NCI-H2081 (cell line): ENCODE measurements at places on chromosomes 13 and 19.

GRCh38 chr19:2791440-2791839 is 6.1 kb downstream of the THOP1 start:
- DNase-seq = no peak

GRCh38 chr19:35587321-35587720 is 1.3 kb downstream of the PMIS2 start:
- DNase-seq = no peak

DNA sequence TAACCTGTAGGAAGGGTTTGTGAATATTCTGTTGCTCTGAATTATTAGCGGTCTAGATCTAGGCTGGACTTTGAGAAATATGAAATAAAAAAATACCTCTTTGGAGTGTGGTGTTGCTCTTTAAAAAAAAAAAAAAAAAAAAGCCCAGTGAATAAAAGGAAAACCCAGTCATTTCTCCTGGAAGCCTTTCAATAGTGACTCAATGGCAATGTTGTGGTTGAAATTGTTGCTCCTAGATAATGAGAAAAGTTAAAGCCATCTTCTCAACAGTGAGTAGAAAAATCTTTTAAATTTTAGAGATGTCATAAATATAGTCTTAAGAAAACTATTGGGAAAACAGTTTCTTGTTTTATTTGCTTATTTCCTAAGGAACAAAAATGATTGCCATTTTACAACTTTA is 135.3 kb downstream of the RFC3 start:
- no peak for DNase-seq

- DNase-seq = no peak
Measured at GRCh38 chr13:88281841-88282240, 610.7 kb downstream of the SLITRK5 start.

DNA sequence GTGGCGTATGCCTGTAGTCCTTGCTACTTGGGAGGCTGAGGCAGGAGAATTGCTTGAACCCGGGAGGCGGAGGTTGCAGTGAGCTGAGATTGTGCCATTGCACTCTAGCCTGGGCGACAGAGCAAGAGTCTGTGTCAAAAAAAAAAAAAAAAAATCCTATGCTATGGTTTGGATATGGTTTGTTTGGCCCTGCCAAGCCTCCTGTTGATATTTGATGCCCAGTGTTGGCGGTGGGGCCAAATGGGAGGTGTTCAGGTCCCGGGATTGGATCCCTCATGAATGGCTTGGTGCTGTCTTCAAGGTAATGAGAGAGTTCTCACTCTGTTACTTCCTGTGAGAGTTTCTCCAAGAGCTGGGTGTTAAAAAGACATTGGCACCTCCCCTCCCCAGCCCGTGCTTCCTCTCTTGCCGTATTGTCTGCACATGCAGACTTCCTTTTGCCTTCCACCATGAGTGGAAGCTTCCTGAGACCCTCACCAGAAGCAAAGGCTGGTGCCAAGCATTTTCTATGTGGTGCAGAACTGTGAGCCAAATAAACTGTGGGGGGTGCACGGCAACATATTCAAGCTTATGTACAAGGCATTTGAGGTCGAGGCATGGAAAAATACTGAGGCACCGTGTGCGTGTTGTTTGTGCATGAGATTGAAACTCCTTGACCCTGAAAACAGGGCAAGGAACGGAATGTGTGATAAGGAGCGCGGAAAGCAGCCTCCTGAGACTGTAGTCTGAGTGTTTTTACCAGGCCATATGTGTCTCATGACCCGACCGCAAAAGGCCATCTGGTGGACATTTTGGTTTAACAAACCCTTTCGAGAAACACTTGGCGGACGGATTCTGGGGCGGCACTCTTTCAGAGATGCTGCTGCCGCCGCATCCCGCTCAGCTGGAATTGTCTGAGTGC is 7.3 kb downstream of the SIGLEC9 start:
- no peak for DNase-seq

- DNase-seq = no peak
Measured at GRCh38 chr13:108225440-108225839, 7.2 kb downstream of the ABHD13 start.

DNA sequence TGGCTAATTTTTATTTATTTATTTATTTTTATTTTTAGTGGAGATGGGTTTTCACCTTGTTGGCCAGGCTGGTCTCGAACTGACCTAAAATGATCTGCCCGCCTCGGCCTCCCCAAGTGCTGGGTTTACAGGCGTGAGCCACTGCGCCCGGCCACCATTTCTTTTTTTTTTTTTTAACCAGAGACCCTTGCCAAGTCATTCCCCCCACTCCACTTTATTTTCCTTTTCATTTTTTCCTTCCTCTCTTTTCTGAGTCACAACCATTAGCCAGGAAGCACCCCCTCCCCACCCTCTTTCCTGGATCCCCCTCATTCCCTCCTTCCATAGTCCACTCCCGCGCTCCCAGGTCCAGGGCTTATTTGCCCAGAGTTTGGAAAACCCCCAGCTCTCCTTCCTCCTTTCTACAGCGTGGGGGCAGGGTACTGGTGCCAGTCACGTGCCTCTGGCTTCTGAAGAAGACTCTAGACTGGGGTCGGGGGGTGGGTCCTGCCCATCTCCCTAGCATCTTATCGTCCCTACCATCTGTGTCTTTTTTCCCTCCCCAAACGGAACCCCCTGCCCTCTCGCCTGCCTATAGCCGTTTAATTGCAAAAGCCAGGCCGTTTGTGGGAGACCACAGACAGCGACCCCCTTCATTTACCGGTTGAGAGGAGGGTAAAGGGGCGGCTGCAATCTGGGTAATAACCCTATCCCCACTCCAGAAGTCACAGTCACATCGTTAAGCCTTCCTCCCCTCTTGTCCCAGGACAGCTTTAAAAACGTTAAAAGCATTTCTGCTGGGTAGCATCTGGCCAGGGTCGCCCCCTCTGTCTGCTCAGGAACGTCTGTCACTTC is 1.1 kb upstream of the CALR start:
- no peak for DNase-seq

- no peak for DNase-seq
Measured at GRCh38 chr13:24624801-24625231, 55.4 kb upstream of the ATP12A start.

DNA sequence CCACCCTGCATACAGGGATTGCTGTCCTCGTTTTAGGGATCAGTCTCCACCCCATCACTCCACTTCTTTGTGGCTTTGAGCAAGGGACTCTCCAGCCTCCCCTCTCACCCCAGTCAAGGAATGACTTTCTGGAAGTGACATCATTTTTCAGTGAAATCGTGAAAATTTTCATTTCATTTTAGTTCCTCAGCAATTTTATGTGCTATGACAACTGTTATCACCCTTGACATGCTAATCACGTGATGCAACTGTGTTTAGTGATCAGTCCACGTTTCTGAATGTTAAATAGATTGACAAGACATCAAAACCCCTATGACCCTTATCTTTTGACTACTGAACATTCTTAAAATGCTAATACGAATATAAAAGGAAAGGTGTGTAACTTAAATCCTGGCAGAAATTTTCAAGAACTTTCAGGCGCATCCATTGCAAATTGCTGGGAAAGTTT is 8.0 kb downstream of the C19orf81 start:
- DNase-seq = no peak

DNA sequence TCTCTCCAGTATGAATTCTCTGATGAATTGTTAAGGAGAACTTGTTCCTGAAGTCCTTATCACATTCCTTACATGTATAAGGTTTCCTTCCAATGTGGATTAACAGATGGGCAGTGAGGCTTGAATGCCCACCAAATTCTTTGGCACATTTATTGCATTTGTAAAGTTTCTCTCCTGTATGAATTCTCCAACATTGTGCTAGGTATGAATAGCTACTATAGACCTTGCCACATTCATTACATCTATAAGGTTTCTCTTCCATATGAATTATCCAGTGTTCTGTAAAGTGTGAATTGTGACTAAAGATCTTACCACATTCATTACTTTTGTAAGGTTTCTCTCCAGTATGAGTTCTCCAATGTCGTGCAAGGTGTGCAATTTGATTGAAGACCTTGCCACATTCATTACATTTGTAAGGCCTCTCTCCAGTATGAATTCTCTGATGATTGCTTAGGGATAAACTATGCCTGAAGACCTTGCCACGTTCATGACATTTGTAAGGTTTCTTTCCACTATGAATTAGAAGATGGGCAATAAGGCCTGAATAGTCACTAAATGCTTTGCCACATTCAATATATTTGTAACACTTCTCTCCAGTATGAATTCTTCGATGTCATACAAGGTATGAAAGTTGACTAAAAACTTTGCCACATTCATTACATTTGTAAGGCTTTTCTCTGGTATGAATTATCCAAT is 20.4 kb downstream of the ZNF578 start:
- no peak for DNase-seq

DNA sequence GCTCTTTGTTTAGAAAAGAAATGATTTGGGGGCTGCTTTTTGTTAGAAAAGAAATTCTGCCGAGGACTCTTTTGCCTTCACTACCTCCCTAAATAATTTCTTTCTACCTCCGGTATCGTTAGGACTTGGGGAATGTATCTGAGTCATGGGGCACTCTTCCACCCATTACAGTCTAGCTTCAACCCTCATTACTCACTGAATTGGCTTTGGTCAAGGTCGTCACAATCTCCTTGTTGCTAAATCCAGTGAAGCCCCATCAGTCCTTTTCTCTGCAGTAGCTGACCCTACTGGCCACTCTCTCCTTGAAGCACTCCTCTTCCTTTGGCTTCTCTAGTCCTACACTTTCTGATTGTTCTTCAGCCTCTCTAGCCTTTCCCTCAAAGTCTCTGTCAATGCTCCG is 34.0 kb downstream of the WDR87 start:
- DNase-seq = no peak

DNA sequence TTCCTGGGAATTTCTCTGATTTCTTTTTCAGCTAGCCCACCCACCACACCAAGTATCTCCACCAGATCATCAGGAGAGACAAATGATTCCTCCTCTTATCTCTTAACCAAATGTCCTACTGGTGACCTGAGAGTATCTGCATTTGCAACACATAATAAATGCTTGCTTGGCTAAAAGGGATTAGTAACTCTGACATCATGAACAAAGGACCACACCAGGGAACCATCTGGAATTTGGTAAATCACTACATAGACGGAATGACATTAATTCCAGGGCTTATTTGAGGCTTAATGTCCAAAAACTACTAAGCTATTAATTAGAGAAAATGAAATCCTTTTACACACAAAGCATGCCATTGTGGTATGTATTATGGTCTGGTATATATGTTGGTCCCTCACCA is 139.0 kb downstream of the RAP2A start:
- no peak for DNase-seq

DNA sequence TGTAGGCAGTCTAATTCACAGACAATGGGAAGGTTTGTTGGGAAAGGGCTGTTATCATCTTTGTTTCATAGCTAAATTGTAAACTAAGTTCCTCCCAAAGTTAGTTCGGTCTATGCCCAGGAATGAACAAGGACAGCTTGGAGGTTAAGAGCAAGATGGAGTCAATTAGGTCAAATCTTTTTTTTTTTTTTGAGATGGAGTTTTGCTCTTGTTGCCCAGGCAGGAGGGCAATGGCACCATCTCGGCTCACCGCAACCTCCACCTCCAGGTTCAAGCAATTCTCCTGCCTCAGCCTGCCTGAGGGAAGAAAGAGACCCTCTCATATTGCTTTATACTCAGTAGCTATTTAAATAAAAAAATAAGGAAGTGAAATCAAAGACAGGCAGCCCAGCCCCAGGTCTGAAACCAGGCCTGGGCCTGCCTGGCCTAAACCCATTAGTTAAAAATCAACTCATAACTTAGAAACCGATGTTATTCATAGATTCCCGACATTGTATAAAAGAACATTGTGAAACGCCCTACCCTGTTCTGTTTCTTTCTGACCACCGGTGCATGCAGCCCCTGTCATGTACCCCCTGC is 297.4 kb upstream of the SGCG start:
- DNase-seq = no peak

DNA sequence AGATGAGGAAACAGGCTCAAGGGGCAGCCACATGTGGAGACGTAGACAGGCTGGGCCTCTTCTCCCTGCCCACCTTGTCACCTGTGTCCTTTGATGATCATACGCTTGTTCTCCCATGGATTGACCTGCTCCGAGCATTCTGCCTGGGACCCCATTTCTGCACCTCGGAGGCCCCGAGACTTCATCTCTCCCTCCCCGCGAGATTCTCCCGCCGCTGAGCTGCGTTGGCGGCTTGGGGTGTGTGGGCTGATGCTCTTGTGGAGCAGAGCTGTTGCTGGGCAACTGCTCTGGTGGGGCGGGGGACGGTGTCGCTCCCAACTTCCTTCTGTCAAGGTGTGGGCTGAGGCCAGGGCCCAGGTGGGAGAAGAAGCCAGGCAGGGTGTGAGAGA is 22.1 kb downstream of the MAST3 start:
- DNase-seq = no peak

- no peak for DNase-seq
Measured at GRCh38 chr13:33471204-33471603, 185.6 kb upstream of the STARD13 start.

DNA sequence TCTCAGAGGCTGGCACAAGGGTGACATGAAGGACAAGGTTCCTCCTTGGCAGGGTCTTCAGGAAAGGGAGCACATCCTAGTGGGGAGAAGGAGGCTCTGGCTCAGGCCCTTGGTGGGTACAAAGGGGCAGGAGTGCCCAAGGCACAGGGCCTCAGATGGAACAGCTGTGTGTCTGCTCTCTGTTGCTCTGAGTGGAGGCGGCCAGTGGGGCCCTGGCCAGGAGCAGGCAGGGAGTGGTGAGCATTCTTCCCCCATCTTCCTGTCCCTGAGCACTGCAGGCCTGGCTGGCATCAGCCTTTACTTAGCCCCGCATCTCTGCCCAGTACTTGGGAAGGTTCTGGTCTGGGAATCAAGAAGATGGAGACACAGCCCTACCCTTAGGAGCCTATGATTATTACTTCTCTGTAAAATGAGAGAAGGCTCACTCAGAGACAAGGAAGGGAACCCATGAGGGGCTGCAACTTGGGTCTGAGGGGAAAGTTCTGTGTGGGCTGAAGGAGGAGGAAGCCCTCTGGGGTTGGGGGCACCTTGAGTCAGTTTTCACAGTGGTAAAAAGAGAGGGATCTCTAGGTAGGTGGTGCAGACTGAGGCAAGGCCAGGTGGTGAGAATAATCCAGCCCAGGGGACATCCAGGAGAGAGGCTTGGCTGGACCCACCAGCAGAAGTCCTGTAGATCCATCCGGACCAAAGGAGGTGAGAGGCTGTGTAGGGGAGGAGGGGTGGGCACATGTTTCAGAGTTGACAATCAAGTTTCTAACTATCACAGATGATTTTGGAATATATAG is 173.5 kb downstream of the TSHZ3 start:
- DNase-seq = no peak

DNA sequence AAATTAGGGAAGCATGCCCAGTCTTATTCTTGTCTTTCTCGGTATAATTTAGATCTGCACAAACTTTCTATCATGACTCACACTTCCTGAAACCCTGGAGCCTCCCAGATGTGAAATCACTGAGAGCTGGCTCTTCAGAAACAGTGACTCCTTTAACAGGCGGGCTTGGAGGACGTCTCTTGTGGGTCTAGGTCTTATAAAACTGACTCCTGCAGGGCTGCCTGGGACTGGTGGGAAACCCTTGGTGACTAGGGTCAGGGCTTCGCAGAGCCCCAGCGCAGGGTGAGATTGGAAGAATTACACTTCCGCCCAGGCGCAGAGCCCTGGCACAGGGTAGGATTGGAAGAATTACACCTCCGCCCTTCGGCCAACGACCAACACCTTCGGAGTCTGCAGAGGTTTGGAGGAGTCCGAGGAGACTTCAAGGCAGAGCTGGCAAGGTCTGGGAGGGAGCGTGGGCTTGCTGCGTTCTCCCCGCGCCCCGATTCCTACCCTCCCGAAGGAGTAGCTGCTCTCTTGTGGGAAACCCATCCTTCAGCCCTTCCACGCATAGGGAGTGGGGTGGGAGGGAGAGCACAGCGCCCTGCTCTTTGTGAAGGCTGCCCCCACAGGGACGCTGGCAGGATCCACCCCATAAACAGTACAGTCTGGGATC is 43.4 kb upstream of the MAP3K10 start:
- DNase-seq = no peak

GRCh38 chr13:110354715-110355473 is 47.8 kb downstream of the COL4A2 start:
- DNase-seq = no peak
